ENCODE measurements at places on chromosomes 1 and 21.

DNA sequence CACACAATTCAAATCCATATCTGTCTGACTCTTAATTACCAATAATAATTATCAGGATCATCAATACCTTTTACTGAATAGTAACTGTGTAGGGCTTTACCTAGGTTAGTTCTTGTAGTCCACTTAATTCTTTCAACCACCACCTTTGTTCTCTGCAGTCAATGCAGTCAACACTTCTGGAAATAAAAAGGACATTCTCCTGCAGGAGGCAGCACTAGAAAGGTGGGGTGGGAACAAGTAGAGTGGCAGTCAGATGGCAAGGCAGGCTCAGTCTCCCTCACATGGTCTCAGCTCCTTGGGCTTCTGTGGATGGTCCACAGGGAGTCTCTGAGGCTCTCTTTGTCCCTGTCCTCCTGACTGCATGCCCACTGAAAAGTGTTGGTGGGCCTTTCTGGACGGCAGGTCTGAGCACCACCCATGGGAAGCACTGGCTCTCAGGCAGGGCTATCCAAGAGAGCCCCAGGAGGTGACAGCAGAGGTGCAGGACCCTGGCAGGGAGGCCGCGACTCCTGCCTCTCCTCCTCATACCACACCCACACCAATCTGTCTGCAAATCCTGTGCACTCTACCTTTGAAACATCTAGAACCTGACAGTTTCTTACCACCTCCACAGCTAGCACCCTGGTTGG lies 237.3 kb downstream of the FOXD2 start:
- DNase-seq, result no peak

- no peak for DNase-seq
Measured at GRCh38 chr1:221832617-221833016, 90.7 kb upstream of the DUSP10 start.

GRCh38 chr21:28427394-28428022 lies 565.2 kb downstream of the LTN1 start:
- peak; percentile 82 for DNase-seq

DNA sequence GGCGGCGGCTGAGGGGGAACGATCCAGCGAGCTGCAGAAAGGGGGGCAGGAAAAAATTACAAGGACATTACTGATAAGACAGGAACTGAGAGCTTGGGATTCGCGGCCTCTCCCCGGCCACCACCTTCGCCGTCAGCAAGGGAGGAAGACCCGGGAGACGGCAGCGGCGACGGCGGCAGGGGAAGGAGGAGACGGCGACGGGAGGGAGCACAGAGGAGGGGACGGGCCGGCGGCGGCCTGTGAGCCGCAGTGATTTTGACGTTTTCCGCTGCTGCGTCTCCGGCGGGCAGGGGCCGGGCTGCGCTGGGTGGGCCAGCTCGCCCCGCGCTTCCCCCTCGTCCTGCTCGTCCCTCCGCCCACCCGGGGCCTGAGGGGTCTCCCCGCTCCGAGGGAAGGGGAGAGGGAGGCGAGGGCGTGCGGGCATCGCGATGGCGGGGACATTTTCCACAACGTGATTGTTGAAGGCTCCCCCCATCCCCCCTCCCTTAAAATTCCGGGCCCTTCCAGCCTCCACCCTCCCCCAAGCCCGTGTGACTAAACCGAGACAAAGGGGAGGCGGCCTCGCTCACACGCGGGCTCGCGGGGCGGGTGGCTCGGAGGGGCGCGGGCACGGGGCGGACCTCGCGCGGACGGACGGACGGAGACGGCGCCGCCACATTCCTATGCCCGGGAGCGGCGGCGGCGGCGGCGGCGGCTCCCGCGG lies 407 bp downstream of the CAMSAP2 start:
- DNase-seq, result peak; percentile 86

- no peak for DNase-seq
Measured at GRCh38 chr1:44141531-44141930, at the start of gene KLF18. Gene KLF18 (minus strand): TSS chr1:44141631. CDS start chr1:44141631, 0 bp downstream.

DNA sequence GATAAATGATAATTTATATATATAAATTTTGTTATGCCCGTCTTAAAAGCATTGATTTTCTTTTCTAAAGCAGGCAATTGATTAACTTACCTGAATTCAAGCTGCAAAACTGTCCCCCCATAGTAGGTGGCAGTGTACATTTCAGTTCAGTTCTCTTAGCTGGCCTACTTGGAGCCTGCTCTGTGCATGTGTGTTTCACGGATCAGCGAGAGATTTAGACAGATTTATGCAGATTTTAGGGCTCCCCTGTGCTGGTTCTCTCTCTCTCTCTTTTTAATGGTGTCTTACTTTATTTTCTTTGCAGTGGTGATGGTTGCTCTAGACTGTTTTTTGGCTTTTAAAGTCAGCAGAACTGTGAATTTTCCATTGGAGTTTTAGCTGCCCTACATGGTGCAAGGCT lies 30.7 kb downstream of the CLIC4 start:
- DNase-seq, result no peak

- no peak for DNase-seq
Measured at GRCh38 chr21:45332981-45333582, 45.4 kb upstream of the POFUT2 start.

DNA sequence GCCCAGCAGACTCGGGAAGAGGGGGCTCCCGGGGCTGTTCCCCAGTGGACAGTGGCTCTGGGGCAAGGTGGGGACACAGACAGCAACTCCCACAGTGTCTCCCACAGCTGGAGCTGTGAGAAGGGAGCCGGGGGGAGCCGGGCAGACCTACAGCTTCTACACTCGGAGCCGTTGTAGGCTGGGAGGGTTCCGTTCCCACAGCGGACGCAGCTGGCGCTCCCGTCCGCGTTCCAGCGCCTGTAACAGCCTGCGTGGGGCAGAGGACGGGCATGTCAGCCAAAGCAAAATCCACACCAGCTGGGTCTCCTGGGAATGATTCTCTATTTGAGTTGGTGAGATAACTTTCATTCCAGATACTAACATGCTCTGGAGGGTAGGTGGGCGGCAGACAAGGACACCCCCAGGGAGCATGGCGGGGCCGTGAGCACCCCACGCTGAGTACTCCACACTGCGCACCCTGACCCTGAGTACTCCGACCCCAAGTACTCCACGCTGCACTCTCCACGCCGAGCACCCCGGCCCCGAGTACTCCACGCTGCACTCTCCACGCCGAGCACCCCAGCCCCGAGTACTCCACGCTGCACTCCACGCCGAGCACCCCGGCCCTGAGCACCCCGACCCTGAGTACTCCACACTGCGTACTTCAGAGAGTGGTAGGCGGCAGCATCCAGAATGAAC lies 13.4 kb upstream of the RNF223 start:
- no peak for DNase-seq

- DNase-seq, result no peak
Measured at GRCh38 chr1:156947818-156948525, 27.5 kb downstream of the LRRC71 start.

DNA sequence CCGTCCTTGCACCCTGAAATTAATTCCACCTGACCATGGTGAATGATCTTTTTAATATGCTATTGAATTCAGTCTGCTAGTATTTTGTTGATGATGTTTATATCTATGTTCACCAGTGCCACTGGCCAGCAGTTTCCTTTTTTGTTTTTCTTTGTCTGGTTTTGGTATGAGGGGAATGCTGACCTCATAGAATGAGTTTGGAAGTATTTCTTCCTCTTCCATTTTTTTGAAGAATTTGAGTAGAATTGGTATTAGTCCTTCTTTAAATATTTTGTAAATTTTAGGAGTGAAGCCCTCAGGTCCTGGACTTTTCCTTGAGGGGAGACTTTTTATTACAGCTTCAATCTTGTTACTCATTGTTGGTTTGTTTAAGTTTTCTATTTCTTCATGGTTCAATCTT lies 231.6 kb downstream of the MRPL39 start:
- peak; percentile 73 for DNase-seq

GRCh38 chr1:165445388-165445787 lies 462 bp upstream of the RXRG start:
- DNase-seq, result no peak

GRCh38 chr1:36095760-36096405 lies 7.2 kb downstream of the ADPRS start:
- no peak for DNase-seq

DNA sequence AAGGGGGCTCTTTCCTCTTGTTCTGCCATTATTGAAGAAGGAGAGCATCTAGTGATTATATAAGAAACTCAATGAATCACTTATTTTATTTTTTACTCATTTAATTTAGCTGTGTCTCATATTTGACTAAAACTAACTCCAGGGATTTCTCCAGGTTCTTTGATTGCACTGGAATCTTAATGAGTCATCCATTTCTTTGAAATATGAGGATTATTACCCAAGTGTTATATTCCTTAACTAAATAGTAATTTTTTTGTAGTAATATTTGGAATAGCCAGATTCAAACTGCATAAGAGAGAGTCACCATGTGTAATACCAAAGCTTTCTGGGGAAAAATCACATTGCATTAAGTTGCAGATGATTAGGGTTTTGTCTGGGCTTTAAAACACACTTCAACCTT lies 59.5 kb downstream of the NTMT2 start:
- DNase-seq, result no peak

- DNase-seq, result no peak
Measured at GRCh38 chr1:232292239-232292638, 337.7 kb downstream of the SIPA1L2 start.

DNA sequence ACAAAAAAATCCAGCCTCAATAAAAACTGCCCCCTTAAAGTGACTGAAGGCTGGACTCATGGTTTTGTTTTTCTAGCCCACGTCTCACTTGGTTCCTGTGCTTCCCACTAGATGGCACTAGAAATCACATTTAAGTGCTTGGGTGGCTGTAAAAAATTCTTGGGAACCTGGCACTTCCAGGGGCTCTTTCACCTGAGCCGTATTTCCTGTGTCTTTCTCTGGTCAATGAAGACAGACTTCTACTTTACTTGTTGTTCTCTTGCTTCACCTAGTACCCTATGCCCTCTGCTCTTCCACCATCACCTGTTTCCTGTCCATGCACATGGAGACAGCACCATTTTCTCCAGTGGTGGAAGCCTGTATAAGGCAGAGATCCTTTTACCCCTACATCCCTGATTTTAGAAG lies 20.0 kb downstream of the METTL13 start:
- DNase-seq, result peak; percentile 63

- no peak for DNase-seq
Measured at GRCh38 chr1:1629430-1630190, 2.4 kb upstream of the MMP23B start.

DNA sequence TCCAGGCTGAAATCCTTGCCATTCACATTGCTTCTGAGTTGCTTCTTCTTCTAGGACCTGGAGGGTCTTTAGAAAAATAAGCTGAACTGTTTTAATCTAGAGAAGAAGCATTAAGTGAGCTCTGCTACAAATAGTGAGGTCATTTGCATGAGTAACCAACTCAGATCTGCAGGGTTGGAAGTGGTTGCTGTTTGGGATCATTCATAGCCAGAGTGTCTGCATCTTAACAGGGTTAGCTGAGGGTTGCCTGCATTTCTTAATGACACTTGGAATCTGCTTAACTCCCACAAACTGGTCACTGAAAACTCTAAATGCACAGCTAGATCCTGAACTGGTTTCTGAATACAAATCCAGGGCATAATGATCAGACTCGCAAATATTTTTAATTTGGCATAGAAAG lies 9.9 kb downstream of the CNIH3 start:
- peak; percentile 82 for DNase-seq

- DNase-seq, result no peak
Measured at GRCh38 chr1:192270398-192270797, 46.4 kb upstream of the RGS21 start.

GRCh38 chr1:201299968-201300367 lies 16.7 kb downstream of the PKP1 start:
- DNase-seq, result peak; percentile 51

GRCh38 chr1:21149430-21149854 lies 27.3 kb downstream of the EIF4G3 start:
- DNase-seq, result peak; percentile 72
